Astrocyte (in vitro differentiated cells and primary cell): ENCODE measurements at places on chromosomes 3 and 15. TPM values are rescaled to one million over a fixed set of nuclear protein-coding genes. Genes with fewer than 3 reads are reported as not detected.

DNA sequence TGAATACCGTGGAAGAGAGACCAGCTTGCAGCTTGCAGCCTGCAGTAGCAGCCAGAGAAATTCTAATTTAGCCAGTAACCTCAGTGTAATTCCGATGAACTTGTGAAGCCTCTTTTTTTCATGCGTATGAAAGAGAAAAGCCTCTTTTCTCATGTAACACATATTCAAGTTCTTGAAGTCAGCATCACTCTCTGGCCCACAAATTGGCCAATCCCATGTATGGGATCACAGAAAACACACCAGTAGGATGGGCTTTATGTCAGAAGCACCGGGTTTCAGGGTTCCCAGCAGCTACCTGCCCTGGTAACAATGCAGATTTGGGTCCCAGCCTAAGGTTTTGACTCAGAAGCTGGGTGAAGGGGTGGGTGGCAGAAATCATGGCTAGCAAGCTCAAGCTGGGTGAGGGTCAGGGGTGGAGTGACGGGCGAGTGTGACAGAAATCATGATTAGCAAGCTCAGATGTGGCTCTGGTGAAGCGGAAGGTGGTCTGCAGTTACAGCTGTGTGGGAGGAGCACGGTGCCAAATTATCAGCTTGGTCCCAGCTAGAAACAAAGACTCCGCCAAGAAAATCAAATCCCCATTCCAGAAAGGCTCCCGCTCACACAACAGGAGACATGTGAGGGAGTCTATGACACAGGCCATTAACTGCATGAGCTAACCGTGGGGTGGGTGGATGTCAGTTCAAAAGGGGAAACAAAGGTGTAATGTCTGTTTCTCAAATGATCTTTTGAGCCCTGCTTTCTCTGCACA lies 86.6 kb downstream of the SNRK start:
- peak; percentile 36 for DNase-seq

DNA sequence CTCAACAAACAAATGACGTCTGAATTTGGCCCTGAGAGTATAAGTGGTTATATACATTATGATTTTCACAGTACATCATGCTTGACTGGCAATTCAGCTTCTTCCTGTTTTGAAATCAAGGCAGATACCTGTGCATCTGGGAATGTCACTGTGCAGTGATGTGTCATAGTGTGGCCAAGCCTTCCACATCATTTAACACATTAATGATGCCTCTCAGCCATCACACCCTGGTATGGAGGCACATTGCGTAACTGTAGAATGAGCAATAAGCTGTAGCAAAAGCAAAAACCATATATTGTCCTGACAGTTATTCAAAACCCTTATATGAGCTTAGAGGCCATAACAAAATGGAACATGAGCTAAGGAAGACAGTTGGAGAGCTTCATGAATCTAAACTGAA lies 246.0 kb downstream of the EPHA3 start:
- peak; percentile 35 for DNase-seq

DNA sequence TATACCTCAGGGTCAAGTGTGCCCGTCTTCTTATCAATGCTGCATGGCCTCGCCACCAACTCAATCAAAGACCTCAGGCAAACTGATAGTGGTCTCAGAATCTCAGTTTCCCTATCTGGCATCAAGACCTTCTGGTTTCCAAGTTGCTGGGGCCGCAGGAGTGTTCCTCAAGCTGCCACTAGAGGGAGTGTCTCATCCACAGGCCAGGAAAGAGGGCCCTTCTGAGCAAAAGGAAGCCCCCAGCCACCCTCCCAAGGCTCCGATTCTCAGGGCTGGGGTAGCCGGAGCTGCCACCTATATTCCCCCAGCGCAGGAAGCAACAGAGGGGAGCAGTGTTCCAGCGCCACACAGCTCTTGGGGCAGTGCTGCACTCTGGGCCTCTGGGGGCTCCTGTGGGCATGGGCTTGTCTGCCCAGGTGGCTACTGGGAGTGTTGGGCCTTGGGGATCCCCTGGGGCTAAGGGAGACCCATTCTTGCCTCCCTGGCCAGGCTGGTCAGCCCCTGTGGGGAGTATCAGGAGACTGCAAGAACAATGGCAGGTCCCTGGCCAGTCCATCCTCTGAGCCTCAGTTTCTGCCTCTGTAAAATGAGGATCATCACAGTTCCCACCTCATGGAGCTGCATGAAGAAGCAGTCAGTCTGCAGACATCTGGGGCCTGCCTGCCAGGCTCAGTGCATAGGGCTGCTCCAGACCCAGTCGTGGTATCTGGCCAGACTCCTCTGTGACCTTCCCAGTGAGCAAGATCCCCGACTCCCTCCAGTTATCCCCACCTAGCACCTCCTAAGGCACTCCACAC lies 23.4 kb upstream of the SEC13 start:
- no peak for DNase-seq

GRCh38 chr15:69789648-69790393 lies 307.9 kb downstream of the TLE3 start:
- no peak for DNase-seq

DNA sequence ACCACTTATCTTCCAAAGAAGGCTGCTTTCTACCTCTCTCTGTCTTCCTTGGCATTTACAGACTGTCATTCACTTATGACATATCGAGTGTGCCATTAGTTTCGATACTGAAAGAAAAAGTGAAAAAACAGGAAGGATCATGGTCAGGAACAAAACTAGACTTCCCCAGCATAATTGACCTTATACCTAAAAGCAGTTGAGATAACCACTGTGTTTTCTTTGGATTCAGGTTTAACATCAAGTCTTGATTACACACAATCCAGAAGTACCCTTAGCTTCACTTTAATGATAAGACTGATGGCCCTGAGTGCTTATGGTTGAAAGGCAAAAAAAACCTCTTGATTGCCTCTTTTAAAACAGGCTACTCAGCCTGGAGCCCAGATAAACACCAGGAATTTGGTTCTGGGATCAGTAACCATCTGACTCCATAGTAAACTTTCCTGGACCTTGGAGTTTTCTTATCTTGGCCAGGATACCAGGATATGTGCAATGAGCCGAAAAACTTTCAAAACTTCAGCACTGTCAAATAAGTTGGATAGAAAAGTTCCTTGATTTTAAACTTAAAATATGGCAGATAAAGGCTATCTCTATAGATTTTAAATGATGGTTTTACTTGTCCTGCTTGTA lies 5.0 kb upstream of the UACA start:
- no peak for DNase-seq

DNA sequence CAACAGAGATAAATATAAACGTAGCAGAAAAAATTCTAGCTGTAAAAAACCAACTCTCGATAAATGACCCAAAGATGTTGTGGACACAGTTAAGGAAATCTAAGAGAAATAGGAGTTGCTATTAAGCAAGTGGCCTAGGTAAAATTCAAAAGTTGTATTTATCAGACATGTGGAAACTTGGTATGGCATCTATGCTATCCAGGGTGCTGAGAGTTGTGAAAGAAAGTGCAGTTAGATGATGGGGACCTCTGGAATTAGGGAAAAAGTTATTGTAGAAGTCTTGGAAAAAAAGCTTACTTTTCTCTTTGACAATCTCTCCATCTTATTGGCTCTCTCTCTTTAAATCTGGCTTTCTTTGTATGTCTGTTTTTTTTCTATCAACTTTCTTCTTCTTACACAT lies 1090.9 kb downstream of the TBL1XR1 start:
- DNase-seq, result no peak

GYG1 gene
- 38.1 and 41.9 TPM in 2 replicates for total RNA-seq

EOMES gene
- total RNA-seq, result not detected in 2 replicates

PML gene
- total RNA-seq, result 116 and 119 TPM in 2 replicates
